ENCODE measurements at places on chromosomes 3 and 15.

DNA sequence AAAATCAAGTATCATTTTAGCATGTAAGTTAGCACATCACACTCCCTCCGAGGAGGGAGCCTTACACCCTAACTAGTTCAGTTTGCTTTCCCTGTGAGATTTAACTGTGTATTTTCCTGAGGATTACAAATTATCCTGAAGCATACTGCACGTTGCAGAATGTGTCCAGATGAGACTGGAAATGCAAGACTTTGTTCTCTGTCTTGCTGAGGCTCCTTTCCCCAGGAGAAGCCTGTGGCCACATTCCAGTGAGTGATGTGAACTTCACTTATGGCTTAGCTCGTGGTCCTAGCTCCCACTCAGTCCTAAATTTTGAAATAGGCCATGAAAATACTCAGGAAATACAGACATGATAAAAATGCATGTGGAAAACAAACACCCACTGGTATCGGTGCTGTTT, 23.7 kb downstream of the PDZRN3 start:
- DNase-seq = no peak

DNA sequence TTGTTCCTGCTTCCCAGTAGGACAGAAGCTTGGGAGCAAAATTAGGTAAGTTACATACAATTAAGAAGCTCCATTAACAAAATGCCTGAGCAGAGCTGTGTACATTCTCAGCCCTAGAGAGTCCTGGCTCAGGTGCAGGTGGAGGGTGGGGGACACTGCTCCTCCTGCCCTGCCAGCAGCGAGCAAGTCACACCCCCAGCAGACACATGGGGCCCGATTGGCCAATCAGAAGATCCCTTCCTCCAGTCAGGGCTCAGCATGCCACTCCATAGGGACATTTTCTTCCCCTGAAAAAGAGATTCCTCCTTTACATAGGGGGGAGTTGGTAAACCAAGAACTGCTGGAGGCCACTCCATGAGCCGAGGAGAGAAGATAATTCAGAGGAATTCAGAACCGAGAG, 62.1 kb downstream of the PLXNA1 start:
- peak; percentile 37 for DNase-seq

DNA sequence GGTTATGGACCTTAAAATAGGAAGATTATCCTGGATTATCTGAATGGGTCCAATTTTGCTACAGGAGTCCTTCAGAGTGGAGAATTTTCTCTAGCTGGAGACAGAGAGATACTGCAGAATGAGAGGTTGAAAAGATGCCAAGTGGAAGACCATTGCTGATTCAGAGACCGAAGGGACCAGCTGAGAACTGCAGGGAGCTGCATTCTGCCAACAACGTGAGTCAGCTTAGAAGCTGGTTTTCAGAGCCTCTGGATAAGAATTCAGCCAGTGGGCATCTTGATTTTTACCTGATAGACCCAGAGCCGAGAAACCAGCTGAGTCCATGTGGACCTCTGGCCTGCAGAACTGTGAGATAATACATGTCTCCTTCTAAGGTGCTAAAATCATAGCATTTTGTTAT, 234.0 kb downstream of the NR2F2 start:
- no peak for DNase-seq

DNA sequence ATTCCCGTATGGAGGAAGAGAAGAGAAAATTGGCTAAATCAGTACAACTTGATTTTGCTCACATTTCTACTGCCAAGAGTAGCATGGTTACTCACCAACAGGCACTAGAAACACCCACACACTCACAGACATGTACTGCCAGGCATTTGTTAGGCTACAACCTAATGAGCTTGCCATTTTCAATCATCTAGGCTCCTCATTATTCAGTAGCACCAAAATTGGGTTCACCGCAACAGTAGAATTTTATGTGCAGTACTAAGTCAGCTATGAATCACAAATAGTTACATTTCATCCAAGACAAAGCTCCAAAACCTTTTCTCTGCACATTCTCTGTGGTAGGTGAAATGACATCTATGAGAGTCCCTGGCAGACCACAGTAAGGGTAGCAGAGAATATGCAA, 15.0 kb upstream of the THUMPD3 start:
- no peak for DNase-seq

All from DMS 273 treated with DMSO at 0.1 percent for 48 hours (cell line).